ENCODE measurements at places on chromosomes 12 and 14.

DNA sequence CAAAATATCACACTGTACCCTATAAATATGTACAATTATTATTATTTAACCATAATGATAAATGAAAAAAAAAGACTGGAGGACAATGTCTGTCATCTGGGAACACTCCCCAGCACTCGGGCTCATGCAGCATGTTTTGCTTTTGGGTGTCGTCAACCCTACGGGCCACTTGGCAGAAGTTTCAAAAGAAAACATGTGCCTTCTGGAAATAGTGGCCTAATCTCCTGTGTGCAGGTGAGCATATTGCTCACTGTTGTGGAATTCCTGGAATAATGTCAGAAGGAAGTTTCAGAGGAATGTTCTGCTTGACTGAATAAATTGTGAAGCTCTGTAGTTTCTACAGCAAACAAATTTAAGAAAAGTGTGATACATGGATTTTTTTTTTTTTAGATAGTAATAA, 298.3 kb downstream of the SSPN start:
- DNase-seq: no peak

GRCh38 chr12:124919521-124920352, 5.3 kb upstream of the UBC start:
- no peak for DNase-seq

GRCh38 chr14:93347850-93348249, 868 bp downstream of the COX8C start:
- no peak for DNase-seq

GRCh38 chr12:130530429-130530828, 185.7 kb downstream of the RIMBP2 start:
- no peak for DNase-seq

DNA sequence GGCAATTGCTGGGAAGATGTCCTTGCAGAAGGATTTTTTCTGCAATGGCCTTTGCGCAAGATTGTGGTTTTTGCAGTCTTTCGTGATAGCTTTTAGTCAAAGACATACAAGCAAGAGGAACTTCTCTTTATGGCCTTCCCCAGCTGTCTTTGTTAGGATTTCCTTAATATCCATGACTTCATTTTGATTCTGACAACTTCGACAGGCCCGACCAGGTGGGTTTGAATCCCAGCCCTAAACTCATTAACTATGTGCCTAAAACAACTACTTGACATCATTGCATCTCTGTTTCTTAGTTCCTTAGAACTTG, 13.3 kb upstream of the VRK1 start:
- DNase-seq: no peak

DNA sequence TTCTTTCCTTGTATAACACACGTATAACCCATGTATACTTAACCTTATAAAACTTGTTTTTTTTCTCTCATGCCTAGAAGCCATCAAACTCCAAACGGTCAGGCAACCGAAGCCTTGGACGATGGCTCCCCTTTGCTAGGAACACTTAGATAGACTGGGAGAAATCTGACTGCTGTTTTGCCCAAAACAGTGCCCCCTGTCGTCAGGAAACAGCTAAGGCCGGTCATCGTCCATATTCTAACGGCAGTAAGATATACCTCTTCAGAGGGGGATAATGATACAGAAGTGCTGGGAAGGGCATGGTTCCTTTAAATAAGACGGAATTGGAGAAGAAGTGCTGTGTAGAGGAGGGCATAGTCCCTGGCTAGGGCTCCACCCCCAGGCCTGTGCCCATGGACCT, 130.5 kb downstream of the SLC41A2 start:
- DNase-seq: no peak

GRCh38 chr12:111753144-111753881, 13.4 kb upstream of the ALDH2 start:
- no peak for DNase-seq

GRCh38 chr12:91894911-91895310, 250.7 kb downstream of the BTG1 start:
- DNase-seq: no peak

- DNase-seq: no peak
Observed at GRCh38 chr12:15158083-15158482, 63.1 kb downstream of the RERG start.

- no peak for DNase-seq
Observed at GRCh38 chr12:56221232-56221756, 428 bp downstream of the RNF41 start.

DNA sequence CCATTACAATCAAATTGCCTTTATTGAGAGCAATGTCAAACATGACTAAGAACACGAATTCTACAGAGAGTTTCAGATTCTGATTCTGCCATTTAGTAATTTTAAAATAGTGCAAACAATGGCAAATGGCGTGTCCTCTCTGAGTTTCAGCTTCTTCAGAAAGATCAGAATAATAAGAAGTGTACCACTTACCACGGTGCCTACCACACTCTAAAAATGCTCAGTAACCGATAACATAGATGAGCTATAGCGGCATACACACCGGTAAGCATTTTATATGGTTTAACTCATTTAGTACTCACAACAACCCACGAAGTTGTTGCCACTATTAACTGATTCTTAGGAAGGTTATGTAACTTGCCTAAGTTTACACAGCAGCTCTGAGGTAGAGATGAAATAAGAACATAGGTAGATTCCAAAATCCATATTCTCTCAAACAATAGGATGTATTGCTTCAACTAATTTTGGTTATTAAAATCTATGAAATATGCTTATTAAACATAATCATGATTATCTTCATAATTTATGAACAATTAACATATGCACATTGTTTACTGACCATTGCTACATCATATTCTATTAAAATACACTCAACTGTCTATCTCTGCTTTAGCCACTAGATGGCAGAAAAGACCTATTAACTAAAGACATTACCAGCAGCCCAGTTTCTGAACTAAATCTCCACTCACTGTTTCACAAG, 38.3 kb downstream of the SLC6A15 start:
- no peak for DNase-seq

DNA sequence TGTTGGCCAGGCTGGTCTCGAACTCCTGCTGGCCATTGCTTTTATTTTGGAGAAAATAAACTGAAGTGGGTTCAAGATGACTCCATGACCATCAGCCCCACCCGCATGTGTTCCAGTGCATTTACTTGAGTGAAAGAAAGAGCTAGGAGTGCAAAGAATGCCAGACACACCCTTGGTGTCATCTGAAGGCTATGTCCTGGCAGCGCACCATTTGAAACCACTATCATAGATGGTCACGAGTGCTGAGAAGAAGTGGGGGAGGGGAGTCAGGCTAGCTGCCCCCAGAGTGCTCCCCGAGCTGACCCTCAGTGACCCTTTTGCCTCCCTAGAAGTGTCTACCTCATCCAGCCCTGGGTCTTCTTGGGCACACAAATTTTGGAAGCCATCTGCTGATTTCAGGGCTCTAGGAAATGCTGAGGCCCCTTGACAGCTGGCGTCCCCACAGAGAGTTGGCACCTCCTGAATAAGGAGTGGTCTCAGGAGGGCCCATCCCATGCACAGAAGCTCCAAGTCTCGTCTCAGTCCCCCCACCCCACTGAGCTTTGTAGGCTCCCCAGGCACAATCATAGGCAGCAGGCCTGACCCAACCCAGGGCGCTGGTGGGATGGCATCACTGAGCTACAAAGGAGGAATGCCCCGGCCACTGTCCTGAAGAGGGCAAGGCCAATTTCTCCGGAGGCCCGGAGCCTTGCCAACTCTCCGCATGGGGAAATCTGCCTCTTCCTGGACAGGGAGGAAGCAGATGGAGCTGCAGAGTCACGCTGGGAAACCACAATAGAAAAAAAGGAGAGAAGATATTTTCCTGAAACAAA, 28.0 kb downstream of the PXN start:
- no peak for DNase-seq

DNA sequence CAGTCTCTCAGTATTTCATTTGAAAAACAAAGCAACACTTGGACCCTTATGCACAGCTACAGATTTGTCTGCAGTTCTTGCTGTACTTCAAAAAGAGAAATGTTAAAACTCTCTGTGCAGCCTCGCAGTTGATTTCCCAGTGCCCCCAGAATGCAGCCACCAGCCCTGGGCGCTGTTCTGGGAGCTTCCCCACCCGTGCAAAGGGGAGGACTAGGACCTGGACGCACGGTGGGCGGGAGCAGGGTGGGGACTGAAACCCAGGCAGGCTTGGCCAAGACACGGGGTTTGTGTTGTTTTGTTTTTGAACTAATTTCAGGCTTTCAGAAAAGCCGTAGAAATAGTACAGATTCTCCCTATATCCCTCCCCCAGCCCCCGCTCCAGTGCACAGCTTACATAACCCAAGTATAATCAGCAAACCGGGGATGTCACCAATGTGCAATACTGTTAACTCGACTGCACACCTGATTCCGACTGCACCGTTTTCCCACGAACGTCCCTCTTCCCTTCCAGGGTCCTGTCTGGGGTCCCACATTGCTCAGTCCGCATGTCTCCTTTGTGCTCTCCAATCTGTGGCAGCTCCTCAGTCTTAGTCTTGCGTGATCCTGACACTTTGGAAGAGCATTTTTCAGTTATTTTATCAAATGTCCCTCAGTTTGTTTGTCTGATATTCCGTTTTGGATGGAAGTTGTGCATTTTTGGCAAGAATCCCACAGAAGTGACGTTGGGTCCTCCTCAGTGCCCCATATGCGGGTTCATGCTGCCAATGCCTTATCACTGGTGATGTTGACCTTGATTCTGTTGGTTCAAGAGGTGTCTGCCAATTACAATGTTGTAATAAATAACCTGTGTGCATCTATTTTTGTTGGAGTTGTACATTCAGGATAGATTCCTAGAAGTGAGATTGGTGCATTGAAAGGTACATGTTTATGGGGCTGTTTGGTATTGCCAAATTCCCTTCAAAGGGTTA, 95.9 kb downstream of the SETD3 start:
- DNase-seq: no peak

GRCh38 chr12:56916296-56916995, 17.8 kb downstream of the SDR9C7 start:
- DNase-seq: no peak

GRCh38 chr14:81396113-81396512, 4.0 kb downstream of the STON2 start:
- DNase-seq: no peak

- DNase-seq: no peak
Observed at GRCh38 chr12:127172861-127173260, 1094.1 kb upstream of the TMEM132C start.

GRCh38 chr14:62071039-62071438, 308.8 kb downstream of the SNAPC1 start:
- no peak for DNase-seq

- no peak for DNase-seq
Observed at GRCh38 chr14:51822499-51822898, 37.9 kb upstream of the GNG2 start.

DNA sequence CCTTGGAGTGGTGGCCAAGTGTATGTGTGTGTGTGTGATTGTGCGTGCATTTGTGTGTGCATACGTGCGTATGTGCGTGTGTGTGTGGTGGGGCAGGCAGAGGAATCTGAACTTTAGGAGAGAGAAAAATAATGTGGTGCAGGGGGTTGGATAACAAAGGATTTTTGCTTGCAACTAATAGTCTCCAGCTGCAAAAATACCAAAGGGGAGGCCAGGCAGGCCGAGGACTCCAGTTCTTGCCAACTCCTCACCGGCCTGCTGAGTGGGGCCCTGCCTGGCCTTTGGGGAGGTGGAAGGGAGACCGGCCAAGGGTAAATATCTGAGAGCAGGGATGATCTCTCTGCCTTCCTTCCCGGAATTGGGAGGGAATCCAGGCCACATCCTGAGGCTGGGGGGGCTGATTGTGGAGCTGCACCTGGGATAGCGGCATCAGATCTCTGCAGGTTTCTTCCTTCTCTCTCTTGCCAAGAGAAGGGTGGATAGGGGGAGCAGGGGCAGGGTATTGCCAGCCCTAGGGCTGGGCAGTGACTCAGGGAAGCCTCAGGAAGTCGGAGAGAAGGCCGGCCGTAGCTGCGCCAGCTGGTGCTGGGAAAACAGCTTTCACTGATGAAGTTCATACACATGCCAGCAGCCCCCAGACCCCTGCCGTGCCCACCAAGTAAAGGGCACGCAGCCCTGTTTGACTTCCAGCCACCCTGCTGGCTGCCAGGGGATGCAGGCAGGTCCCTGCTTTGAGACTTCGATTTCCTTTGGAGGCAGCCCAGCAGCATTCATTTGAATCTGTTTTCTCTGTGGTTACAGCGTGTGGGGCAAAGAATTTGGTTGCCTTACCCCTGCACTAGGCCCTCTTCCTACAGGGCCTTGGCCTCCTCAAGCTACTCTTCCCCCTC, 4.6 kb upstream of the LRP1-AS start:
- DNase-seq: no peak

- DNase-seq: no peak
Observed at GRCh38 chr14:93884950-93885349, 42.2 kb upstream of the FAM181A start.

All from activated T-helper 2 cell treated with anti-CD3 and anti-CD28 coated beads, Interferon-gamma antibody, Interleukin-2, Interleukin-4, amounts not matched to agents 10 μg/mL and 5 μg/mL and 100 μg/mL, durations not matched to agents 14 hours and 24 hours and 36 hours (primary cell).